ENCODE measurements at places on chromosomes 7 and 10.

GRCh38 chr7:151292850-151293249 is 44.4 kb upstream of the SMARCD3 start:
- DNase-seq, result no peak

DNA sequence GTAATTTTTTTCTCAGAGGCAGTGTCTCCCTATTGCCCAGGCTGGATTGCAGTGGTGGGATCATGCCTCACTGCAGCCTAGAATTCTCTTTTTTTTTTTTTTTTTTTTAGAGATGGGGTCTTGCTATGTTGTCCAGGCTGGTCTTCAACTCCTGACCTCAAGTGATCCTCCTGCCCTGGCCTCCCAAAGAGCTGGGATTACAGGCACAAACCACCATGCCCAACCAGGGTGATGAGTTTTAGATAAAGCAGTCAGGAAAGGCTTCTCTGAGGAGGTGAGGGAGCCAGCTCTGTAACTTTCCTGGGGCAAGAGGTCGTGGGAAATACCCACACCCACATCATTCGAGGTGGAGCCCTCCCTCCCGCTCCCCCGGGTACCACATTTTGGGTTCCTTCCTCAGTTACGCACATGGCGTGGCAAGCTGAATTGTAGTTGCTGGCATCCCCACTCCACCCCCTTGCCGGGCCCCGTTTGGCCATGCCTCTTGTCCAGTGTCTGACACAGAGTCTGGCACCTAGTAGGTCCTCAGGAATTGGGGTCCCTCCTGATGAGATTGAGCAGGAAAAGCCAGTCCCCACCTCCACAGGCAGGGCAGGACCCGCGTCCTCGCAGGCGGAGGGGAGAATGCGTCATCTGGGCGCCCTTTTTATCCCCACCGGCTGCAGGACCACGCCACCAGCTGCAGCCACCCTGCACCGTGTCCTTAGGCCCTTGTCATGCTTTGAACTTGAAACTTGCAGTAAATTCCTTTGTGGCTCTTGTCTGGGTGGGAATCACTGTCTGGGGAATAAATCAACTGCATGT is 43.4 kb downstream of the CLIP2 start:
- DNase-seq, result no peak

- no peak for DNase-seq
Observed at GRCh38 chr10:3131098-3131497, 41.5 kb downstream of the PITRM1 start.

GRCh38 chr7:88771417-88771816 is 11.9 kb downstream of the ZNF804B start:
- DNase-seq, result no peak

DNA sequence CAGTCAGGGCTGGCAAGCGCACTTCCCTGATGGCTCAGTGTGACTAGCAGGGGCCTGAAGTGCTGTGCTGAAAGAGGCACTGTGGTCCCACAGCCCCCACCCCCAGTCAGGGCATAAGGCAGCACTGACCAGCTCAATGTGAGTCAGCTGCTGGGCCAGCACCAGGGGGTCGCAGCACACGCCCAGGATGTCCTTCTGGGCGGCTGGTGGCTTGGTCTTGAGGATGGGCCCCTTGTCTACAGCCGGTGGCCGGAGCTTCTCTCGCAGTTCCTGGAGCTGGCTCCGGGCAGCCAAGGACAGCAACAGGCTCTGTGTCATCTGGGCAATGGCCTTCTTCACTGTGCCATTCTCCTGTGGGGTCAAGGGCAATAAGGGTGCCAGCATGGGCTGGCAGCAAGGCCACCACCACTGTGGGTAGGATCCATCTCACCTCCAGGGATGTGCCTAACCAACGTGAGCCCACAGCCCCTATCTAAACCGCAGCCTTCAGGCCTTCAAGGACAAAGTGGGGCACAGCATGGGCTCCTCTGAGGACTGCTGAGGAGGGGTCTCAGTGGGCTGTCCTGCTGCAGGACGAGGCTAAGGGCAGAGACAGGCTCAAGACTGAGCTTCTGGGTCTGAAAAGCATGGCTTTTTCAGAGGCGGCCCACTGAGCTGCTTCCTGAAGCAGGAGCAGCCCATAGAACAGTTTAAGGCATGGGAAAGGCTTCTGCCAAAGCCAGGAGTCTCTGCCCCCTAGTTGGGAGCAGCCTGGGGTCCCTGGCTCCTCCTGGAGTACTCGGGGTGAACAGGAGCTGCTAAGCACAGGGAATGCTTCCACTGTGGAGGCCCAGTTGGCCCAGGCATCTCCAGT is 62.5 kb downstream of the CSGALNACT2 start:
- DNase-seq, result no peak

- DNase-seq, result no peak
Observed at GRCh38 chr10:87842776-87843497, 20.4 kb downstream of the KLLN start.

GRCh38 chr10:17085011-17085725 is 44.4 kb downstream of the CUBN start:
- no peak for DNase-seq

GRCh38 chr10:34696423-34696822 is 118.7 kb downstream of the PARD3 start:
- DNase-seq, result no peak

- no peak for DNase-seq
Observed at GRCh38 chr10:26215935-26216584, 514 bp upstream of the GAD2 start.

DNA sequence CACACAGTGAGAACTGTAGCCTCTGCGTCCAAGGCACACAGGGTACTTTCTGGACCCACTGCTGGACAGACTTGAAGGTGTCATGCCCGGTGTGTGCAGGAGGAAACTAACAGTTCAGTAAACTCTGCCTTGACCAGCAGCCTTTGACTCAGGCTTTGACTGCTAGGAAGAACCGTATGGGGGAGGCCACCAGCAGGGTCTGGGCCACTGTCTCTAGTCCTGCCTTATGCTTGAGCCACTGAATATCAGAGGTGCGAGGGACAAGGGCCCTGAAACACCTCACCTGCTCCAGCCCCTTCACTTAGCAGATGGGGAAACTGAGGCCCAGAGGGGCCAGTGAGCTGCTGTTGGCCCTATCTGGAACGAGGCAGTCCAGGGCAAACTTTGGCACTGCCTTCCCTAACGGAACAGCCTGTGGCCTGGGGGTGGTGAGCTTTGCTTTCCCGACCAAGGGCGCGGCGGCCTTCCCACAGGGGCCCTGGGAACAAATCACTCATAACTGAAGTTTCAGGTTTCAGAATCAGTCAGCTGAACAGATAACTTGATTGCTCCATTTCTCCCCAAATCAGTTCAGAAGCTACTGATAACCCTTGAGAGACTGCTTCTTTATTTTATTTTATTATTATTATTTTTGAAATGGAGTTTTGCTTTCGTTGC is 130.0 kb downstream of the FAM53B start:
- no peak for DNase-seq

DNA sequence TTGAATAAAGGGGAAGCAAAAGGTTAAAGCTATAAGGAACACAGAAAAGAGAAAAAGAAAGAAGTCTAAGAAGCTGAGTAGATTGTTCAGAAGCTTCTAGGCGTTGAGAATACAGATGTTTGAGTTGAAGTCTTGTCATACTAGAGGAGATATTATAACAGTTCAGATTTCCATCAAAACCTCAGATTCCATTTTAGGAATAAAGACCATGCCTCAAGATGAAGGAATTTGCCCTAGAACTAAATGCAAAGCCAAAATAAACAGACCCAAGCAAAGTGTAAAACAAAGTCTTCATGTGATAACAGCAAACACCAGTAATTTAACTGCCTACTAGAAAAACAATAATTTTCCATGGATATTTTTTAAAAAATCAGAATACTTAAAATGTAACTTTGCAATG is 476.5 kb upstream of the POT1 start:
- DNase-seq, result no peak

DNA sequence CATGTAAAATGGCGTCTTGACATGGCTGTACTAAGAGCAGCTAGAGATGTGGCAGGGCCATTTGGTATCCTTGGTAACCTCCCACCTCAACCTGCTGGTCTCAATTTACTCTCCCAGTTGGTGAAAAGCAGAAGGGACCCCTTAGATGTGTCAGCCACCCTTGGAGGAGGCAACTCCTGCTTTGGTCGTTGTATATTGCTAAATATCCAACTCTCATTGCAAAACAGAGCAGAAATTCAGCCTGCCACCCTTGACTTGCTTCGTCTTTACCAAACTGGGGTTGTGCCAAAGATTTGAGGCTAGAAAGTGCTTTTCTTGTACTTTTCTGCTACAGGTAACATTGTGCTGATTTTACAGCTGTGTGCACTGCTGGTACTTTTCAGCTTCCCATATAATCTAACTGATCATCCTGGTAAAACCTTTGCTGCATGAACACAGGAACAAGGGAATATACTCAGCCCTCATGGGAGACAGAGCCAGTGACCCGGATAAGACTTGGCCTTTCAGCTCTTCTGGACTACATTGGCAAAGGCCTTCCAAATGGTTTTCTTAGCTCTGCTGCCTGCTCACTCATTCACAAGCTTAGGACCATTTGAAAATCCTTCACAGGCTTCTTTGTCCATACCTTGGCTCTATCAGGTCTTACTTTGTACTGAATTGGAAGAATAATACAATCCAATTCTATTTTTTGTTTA is 2.2 kb upstream of the VSTM4 start:
- DNase-seq, result no peak

DNA sequence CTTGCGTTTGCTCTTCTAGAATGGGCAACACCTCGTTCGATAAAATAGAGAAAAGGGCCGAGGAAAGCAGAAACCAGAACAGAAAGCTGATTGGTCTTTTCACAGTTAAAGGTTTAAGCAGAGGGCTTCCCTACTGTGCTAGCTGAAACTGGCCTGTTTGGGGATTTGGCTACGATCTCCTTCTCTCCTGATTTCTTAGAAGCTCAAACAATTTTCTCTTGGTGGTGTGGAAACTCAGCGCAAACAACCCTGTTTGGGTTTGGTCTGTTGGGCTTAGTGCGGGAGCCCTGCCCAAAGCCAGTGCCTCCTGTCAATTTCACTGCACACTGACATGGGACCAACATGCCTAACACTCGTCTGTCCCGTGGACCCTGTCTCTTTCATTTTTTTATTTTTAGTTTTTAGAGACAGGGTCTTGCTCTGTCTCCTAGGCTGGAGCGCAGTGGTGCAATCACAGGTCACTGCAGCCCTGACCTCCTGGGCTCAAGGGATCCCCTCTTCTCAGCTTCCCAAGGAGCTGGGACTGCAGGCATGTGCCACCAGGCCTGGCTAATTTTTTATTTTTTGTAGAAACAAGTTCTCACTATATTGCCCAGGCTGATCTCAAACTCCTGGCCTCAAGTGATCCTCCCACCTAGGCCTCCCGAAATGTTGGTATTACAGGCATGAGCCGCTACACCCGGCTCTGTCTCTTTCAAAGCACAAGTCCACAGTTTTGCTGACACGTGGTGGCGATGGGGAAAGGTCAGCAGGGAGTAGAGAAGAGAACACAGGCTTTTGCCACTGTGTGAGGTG is 16.5 kb upstream of the BNIP3 start:
- DNase-seq, result no peak

- no peak for DNase-seq
Observed at GRCh38 chr7:74082770-74083116, 861 bp upstream of the LIMK1 start.

- no peak for DNase-seq
Observed at GRCh38 chr10:8114741-8115617, 60.5 kb downstream of the GATA3 start.

- DNase-seq, result no peak
Observed at GRCh38 chr10:526651-527312, 162.7 kb downstream of the DIP2C start.

- no peak for DNase-seq
Observed at GRCh38 chr7:96304573-96304972, 17.3 kb downstream of the SLC25A13 start.

DNA sequence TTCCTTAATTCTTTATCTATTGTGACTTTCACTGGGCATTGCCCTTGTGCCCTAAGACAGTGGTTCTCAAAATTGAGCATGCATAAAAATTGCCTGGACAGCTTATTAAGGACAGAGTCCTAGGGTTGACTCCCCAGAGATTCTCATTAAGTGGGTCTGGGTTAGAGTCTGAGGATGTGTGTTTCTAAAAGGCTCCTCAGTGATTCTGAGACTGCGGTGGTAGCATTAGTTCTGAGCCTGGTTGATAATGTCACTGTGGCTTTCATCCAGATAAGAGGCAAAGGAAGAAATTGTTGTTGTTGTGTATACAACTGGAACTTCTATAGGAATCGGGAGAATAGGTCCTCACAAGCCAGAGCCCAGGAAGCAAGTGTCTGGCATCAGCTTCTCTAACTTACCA is 1.3 kb downstream of the IFIT2 start:
- DNase-seq, result no peak

- no peak for DNase-seq
Observed at GRCh38 chr10:129870961-129871621, 93.0 kb downstream of the EBF3 start.

DNA sequence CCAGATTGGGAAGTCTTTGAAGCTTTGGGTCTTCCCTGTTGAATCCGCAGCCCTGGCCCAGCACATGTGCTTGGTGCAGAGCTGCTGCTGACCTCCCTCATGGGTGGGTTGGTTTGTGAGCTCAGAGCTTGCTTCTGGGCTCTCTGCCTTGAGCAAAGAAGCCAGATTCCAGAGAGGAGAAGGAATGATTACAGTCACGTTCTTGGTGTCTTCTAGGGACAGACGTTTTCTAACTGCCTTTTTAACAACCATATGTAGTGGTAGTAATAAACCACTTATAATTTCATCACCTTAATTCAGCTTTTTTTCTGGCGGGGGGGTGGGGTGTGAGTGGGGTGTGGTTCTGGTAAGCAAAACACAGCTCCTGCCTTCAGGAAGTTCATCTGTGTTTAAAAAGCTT is 39.5 kb downstream of the LRMDA start:
- no peak for DNase-seq

- no peak for DNase-seq
Observed at GRCh38 chr10:52883996-52884871, 111.7 kb upstream of the MBL2 start.

GRCh38 chr10:114684084-114684821 is 26.2 kb upstream of the ABLIM1 start:
- no peak for DNase-seq

GRCh38 chr10:95793401-95794045 is 37.6 kb downstream of the ENTPD1 start:
- no peak for DNase-seq

DNA sequence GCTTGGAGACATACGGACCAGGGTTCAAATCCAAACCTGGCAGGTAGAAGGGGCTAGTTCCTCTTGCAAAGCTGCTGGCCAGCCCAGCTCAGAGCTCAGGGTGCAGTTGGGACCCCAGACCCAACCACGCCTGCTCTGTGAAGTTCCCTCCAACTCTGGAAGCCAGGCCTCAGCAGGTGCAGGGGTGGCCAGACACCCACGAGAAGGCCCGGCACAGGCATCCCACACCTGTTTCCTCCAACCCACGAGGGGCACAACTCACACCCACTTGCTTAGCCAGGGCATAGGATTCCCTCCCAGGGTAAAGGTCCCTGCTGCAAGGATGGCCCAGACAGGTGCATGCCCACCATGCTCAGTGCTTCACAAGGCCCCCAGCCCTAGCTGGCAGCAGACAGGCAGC is 262.4 kb downstream of the GRID1 start:
- no peak for DNase-seq

- DNase-seq, result no peak
Observed at GRCh38 chr7:149558149-149558861, 60.7 kb upstream of the ZNF746 start.

- no peak for DNase-seq
Observed at GRCh38 chr7:134856091-134856490, 76.7 kb downstream of the CALD1 start.

- DNase-seq, result no peak
Observed at GRCh38 chr7:131969560-131969959, 413.1 kb upstream of the PODXL start.

Data from activated naive CD4-positive, alpha-beta T cell (primary cell).